Thymus (tissue), 14 donors: ENCODE measurements at places on chromosomes 11 and 22.

- H3K27me3 ChIP-seq = no peaks in the 10 kb centered on the region
- no peak overlapping the region for H3K4me3 ChIP-seq
- no peaks in the 10 kb centered on the region for H3K36me3 ChIP-seq
- DNase-seq = no peak
- no peak overlapping the region for H3K27ac ChIP-seq
Measured at GRCh38 chr11:44661311-44661717, 65.4 kb upstream of the TSPAN18 start.

- no peak overlapping the region for H3K27ac ChIP-seq
- H3K27me3 ChIP-seq = no peaks in the 10 kb centered on the region
- peaks cover 35% of the 10 kb centered on the region for H3K4me1 ChIP-seq
- peaks cover 19% of the 10 kb centered on the region for H3K36me3 ChIP-seq
Measured at GRCh38 chr22:20536590-20537324, 29.3 kb downstream of the MED15 start.

DNA sequence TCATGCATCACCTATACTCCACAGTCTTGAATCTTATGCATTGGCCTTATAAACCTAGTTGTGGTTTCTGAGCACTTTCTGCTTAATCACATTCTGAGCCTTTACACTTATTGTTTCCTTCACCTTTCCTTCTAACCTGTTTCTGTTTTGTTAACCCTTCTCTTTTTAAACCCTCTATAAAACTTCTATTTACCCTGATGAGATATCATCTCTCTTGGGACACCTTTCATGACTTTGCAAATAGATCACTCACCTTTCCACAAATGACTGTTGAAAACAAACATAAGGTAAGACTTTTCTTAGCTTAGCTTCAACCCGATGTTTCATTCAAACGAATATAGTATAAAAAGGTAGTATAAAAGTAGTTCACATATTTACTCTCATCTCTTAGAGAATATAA is 483.6 kb downstream of the FAM181B start:
- H3K27ac ChIP-seq = no peak overlapping the region
- H3K4me1 ChIP-seq = no peaks in the 10 kb centered on the region
- H3K27me3 ChIP-seq = no peaks in the 10 kb centered on the region
- no peak overlapping the region for H3K4me3 ChIP-seq
- DNase-seq = no peak

GRCh38 chr11:16606784-16607674 is 131.4 kb upstream of the C11orf58 start:
- H3K27ac ChIP-seq = no peak overlapping the region
- H3K4me1 ChIP-seq = peaks cover 10% of the 10 kb centered on the region
- H3K36me3 ChIP-seq = no peaks in the 10 kb centered on the region
- peak overlapping the region; percentile 37 for H3K4me3 ChIP-seq

DNA sequence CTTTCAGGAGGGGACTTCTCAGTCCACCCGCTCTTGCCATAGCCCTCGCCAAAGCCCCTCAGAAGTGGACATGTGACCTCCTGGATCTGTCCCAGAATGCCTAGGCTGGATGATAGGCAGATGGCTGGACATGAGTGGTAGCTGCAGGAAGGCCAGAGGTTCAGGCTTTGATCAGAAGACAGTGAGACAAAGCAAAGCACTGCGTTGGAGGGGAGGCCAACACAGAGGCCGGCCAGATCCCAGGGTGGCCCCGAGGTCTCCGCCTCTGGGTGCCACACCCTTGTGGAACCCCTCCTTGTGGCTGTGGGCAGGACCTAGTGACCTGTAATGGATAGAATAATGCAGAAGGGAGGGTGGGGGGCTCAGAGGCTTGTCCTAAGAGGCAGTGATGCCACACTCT is 147.6 kb downstream of the OPCML start:
- H3K27ac ChIP-seq = no peak overlapping the region
- H3K27me3 ChIP-seq = no peaks in the 10 kb centered on the region
- no peaks in the 10 kb centered on the region for H3K4me1 ChIP-seq
- H3K4me3 ChIP-seq = no peak overlapping the region

- H3K27me3 ChIP-seq = no peaks in the 10 kb centered on the region
- H3K4me3 ChIP-seq = no peak overlapping the region
- peaks cover 6% of the 10 kb centered on the region for H3K4me1 ChIP-seq
- peaks cover 33% of the 10 kb centered on the region for H3K36me3 ChIP-seq
- H3K27ac ChIP-seq = no peak overlapping the region
Measured at GRCh38 chr22:19971276-19972124, 29.9 kb upstream of the TXNRD2 start.

- no peak overlapping the region for H3K4me3 ChIP-seq
- H3K36me3 ChIP-seq = peaks cover 26% of the 10 kb centered on the region
- H3K27ac ChIP-seq = no peak overlapping the region
- DNase-seq = no peak
Measured at GRCh38 chr11:68521969-68522652, 61.6 kb downstream of the PPP6R3 start.

GRCh38 chr11:114196997-114197703 is 99.0 kb upstream of the NNMT start:
- H3K27me3 ChIP-seq = no peaks in the 10 kb centered on the region
- no peaks in the 10 kb centered on the region for H3K4me1 ChIP-seq
- H3K36me3 ChIP-seq = no peaks in the 10 kb centered on the region

GRCh38 chr11:100774859-100775258 is 87.8 kb downstream of the ARHGAP42 start:
- H3K36me3 ChIP-seq = no peaks in the 10 kb centered on the region
- H3K4me1 ChIP-seq = no peaks in the 10 kb centered on the region
- H3K27me3 ChIP-seq = no peaks in the 10 kb centered on the region

DNA sequence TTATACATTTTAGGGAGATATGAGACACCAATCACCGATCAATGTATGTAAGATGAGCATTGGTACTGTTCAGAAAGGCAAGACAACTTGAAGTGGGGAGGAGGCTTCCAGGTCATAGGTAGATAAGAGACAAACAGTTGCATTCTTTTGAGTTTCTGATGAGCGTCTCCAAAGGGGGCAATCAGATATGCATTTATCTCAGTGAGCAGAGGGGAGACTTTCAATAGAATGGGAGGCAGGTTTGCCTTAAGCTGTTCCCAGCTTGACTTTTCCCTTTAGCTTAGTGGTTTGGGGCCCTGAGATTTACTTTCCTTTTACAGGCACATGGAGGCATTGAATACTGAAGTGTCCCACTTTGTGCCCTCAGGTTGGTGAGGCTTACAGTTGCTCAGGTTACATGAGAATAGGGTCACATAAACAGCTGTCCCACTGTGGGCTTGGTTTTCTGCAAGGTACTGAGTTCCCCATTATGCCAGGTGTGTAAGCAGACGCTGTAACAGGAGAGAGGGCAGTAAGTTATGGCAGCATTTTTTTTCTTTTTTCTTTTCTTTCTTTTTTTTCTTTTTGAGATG is 129.8 kb upstream of the SERPIND1 start:
- H3K36me3 ChIP-seq = no peaks in the 10 kb centered on the region
- H3K4me1 ChIP-seq = no peaks in the 10 kb centered on the region
- no peak for DNase-seq
- no peak overlapping the region for H3K27ac ChIP-seq
- H3K27me3 ChIP-seq = no peaks in the 10 kb centered on the region

GRCh38 chr22:32723643-32724042 is 77.9 kb upstream of the TIMP3 start:
- no peak overlapping the region for H3K4me3 ChIP-seq
- H3K27me3 ChIP-seq = no peaks in the 10 kb centered on the region
- H3K4me1 ChIP-seq = peaks cover 45% of the 10 kb centered on the region
- H3K36me3 ChIP-seq = no peaks in the 10 kb centered on the region

GRCh38 chr11:125102510-125102909 is 8.9 kb downstream of the TMEM218 start:
- H3K4me1 ChIP-seq = no peaks in the 10 kb centered on the region
- H3K27ac ChIP-seq = no peak overlapping the region
- H3K27me3 ChIP-seq = no peaks in the 10 kb centered on the region
- DNase-seq = no peak
- no peak overlapping the region for H3K4me3 ChIP-seq

DNA sequence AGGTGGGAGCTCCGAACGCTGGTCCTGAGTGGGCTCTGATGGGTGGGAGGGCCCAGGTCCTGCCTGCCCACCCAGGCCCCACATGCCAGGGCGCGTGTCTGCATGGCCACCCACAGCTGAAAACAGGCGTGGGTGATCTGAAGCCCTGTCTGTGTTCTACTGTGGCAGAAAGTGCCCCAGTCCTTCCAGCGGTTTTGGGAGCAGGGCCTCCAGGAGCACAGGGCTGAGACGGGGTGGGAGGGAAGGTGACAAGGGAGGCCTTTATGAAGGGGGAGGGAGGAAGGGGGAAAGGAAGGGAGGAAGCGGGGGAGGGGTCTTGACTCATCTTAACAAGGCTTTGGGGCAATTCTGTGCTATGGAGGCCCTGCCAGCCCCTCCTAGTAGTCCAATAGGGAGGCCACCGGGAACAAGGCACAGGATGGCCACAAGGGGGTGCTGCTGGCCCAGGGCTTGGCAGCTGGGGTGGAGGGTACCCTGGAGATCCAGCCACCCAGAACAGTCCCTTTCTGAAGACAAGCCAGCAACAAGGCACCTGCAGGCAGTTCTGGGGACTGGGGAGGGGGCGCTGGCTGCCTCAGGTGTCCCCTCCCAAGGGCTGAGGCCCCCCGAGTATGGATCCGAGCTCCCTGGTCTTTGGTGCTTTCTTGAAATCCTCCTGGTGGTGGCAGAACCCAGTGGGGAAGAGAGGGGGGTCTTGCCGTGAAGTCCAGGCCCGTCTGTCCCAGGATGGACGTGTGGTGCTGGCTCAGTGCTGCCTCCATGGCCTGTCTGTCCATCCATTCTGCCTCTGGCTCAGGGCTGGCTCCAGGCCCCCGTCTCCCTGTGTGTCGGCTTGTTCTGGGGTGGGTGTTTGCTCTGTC is 6.3 kb upstream of the FADS3 start:
- no peak for DNase-seq
- no peaks in the 10 kb centered on the region for H3K36me3 ChIP-seq
- peaks cover 4% of the 10 kb centered on the region for H3K27me3 ChIP-seq
- H3K4me1 ChIP-seq = peaks cover 2% of the 10 kb centered on the region

DNA sequence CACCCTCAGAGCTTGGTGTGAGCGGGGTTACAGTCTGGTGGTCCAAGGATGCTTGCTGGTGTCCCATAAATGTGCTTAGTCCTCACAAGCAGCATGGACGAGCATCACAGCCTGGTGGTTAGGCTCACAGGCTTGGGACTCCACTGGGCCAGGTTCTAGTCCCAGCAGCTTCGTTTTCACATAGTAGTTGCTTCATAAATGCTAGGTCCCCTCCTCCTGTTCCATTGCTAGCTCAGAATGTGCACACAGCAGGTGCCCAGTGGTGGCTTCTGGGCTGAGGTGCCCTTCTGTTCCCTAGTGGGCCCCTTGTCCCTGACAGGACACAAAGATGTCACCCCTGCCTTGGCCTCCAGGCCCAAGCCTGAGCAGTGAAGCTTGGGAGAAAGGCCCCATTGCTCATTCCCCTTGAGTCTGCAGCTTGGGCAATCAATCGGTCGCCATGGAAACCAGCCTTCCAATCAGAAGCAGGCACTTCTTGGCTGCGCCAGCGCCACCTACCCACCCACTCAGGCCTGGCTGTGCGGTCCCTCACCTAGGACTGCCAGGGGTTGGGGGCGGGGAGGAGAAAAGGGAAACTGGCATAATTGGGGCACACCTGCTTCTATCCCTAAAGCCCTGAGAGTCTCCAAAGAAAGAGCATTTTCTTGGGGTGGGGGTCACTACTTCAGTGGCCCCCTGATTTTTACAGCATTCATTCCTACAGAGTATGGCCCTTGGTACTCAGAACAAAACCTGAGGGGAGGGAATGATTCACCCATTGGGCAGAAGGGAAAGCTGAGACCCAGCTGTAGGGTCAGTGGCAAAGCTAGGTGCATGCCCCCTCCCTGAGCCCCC is 48.1 kb downstream of the CYTH4 start:
- no peak overlapping the region for H3K27ac ChIP-seq
- no peak overlapping the region for H3K4me3 ChIP-seq
- no peaks in the 10 kb centered on the region for H3K36me3 ChIP-seq
- H3K27me3 ChIP-seq = peaks cover 26% of the 10 kb centered on the region
- peaks cover 19% of the 10 kb centered on the region for H3K4me1 ChIP-seq

- H3K4me3 ChIP-seq = peak overlapping the region; percentile 76
- peak overlapping the region; percentile 74 for H3K27ac ChIP-seq
- H3K4me1 ChIP-seq = peaks cover 23% of the 10 kb centered on the region
Measured at GRCh38 chr11:119085437-119085847, 761 bp downstream of the HMBS start.

GRCh38 chr11:123452794-123453193 is 22.7 kb downstream of the GRAMD1B start:
- H3K4me3 ChIP-seq = no peak overlapping the region
- H3K36me3 ChIP-seq = peaks cover 5% of the 10 kb centered on the region
- H3K4me1 ChIP-seq = peaks cover 46% of the 10 kb centered on the region
- no peaks in the 10 kb centered on the region for H3K27me3 ChIP-seq
- DNase-seq = no peak

- H3K4me1 ChIP-seq = no peaks in the 10 kb centered on the region
- no peaks in the 10 kb centered on the region for H3K27me3 ChIP-seq
- H3K36me3 ChIP-seq = no peaks in the 10 kb centered on the region
- no peak overlapping the region for H3K4me3 ChIP-seq
Measured at GRCh38 chr11:101726988-101727387, 143.2 kb upstream of the TRPC6 start.

DNA sequence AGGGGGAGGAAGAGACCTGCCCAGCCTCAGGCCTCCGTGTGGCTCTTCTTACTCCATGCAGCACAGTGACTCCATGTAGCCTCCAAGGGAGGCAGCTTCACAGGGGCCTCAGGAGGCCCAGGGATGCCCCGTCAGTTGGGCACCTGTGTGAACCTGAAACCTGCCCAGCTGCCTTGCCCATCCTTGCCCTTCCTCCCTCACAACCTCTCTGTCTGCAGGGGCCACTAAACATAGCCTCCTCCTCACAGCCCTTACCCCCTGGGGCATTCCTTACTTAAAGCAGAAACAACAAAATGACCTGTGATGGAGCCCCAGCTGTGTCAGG is 7.1 kb downstream of the LRRC32 start:
- no peak overlapping the region for H3K27ac ChIP-seq
- H3K27me3 ChIP-seq = peaks cover 13% of the 10 kb centered on the region
- H3K4me3 ChIP-seq = no peak overlapping the region
- no peak for DNase-seq
- H3K4me1 ChIP-seq = peaks cover 33% of the 10 kb centered on the region

GRCh38 chr11:1745701-1746320 is 4.6 kb downstream of the IFITM10 start:
- no peak overlapping the region for H3K4me3 ChIP-seq
- DNase-seq = no peak
- H3K4me1 ChIP-seq = peaks cover 2% of the 10 kb centered on the region
- no peak overlapping the region for H3K27ac ChIP-seq
- no peaks in the 10 kb centered on the region for H3K36me3 ChIP-seq

- no peaks in the 10 kb centered on the region for H3K4me1 ChIP-seq
- H3K27me3 ChIP-seq = no peaks in the 10 kb centered on the region
- H3K27ac ChIP-seq = no peak overlapping the region
- no peak for DNase-seq
- no peaks in the 10 kb centered on the region for H3K36me3 ChIP-seq
- H3K4me3 ChIP-seq = no peak overlapping the region
Measured at GRCh38 chr22:26210334-26210733, 41.1 kb downstream of the SEZ6L start.

- H3K36me3 ChIP-seq = no peaks in the 10 kb centered on the region
- H3K4me1 ChIP-seq = no peaks in the 10 kb centered on the region
- H3K27me3 ChIP-seq = no peaks in the 10 kb centered on the region
- DNase-seq = no peak
- no peak overlapping the region for H3K27ac ChIP-seq
Measured at GRCh38 chr11:23453522-23453921, 593.2 kb upstream of the CCDC179 start.
